ENCODE measurements at places on chromosomes 3 and 15.

DNA sequence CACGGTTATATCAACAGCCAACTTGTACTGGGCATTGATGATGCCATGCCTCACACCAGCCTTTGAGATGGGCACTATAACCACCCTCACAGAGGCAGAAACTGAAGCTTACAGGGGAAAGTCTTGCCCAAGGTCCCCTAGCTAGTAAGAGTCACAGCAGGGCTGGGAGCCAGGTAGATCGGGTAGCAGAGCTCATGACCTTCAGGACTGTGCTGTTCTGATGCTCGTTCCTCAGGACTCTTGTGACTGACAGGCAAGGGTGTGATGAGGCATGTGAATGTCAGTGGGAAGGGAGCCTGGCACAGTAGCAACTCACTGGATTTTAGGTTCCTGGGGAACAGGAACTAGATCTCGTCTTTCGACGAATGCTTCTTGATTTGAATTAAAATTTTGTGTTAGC lies 65.7 kb downstream of the RLBP1 start:
- DNase-seq: no peak

DNA sequence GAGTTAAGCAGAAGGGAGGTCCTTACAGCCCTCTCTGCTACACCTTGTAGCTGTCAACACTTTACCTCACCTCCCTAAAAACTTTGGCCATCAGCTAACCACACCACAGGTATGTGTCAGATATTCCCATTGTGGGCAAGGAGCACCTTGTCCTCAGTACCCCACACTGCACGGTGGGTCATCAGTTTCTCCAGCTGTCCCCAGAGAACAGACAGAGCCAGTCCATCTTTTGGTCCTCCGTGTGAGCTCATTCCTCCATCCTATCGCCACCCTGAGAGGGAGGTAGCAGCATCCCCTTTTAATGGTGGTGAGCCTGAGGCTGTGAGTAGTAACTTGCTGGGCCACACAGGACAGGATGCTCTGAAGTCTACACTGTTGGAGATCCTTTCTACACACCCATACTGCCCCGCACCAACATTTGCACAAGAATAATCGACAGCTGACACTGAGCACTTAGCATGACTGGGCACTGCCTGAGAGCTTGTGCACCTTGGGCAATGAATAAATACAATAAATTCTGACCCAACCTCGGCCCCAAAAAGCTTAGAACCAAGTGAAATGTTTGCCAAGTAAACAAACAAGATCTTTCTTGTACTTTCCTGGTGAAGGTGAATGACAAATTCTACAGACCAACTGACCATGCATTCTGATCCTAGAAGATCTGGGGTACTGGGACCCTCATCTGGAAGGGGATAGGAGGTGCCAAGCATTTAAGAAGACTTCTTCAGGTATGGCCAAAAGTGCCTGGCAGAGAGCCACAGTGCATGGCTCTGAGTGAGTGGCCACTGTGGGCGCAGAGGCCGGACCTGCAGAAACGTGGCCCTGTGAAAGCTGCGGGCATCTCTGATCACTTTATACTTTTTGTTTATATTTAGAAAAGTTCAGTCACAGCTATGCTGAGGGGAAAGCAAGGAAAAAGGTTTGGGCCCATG lies 6.9 kb downstream of the CHCHD4 start:
- DNase-seq: no peak

GRCh38 chr3:141796081-141796888 lies 33.1 kb downstream of the GRK7 start:
- DNase-seq: peak; percentile 71

GRCh38 chr3:160226026-160226907 lies 1.0 kb downstream of the C3orf80 start:
- DNase-seq: no peak

DNA sequence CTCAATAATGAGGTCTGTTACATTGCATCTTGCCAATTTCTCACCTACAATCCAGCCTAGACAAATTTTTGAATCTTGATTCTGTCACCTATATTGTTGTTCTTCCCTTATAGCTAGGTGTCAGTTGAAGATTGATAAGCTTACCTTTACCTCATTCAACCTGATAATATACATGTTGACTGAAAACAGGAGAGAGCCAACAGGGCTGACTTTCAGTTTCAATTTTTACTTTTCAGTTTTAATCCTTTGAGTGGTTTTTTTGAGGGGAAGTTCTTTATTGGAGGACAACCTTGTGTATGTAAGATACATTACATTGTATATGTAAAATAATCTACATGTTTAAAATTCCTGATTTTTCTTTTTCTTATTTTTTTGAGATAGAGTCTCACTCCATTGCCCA lies 5.8 kb downstream of the ATP13A5 start:
- DNase-seq: no peak

DNA sequence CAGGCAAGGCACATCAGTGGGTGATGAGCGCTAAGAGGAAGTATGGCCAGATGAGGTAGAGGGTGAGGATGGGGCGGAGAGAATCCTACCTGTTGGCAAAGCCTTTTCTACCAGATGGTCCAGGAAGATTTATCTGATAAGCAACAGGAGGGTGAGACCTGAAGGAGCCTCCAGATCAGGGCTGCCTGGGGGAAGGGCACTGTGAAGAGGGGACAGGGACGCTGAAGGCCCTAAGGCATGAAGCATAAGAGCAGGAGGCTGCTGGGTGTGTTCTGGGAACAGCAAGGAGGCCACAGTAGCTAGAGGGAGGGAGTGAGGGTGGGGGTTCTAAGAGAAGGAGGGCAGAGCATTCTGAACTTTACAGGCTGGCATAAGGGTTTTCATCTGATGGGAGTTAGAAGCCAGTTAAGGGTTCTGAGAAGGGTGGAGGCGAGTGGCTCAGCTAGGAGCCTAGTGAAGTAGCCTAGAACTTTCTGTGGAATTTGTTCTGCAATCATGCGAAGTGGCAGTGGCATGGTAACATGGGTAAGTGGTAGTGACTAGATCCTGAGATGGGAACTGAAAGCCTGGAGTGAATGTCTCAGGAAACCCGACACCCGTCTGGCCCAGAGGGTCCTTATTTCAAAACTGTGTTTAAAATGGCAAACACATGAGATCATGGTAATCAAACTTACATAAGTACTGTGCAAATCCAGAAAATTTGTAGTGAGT lies 29.9 kb downstream of the CGNL1 start:
- DNase-seq: no peak

DNA sequence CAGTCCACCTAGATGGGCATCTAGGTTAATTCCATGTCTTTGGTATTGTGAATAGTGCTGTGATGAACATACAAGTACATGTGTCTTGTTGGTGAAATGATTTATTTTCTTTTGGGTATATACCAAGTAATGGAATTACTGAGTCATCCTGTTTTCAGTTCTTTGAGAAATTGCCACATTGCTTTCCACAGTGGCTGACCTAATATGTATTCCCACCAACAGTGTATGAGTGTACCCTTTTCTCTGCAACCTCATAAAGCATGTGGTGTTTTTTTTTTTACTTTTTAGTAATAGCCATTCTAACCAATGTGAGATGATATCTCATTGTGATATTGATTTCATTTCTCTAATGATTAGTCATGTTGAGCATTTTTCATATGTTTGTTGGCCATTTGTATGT lies 86.0 kb upstream of the NDN start:
- DNase-seq: no peak

GRCh38 chr15:63408524-63408923 lies 26.9 kb upstream of the CA12 start:
- DNase-seq: no peak

GRCh38 chr15:90513448-90513847 lies 16.3 kb upstream of the CRTC3 start:
- DNase-seq: no peak

GRCh38 chr3:10534066-10534465 lies 28.7 kb upstream of the ATP2B2 start:
- DNase-seq: peak; percentile 35

GRCh38 chr15:45442507-45443135 lies 64.3 kb upstream of the GATM start:
- DNase-seq: no peak
